Activated CD8-positive, alpha-beta memory T cell treated with anti-CD3 and anti-CD28 coated beads, Interleukin-2, amount 10 ng/mL, durations not matched to agents 7 days and 5 days (primary cell): ENCODE measurements at places on chromosomes 6 and 20.
A peak's percentile ranks its signal among the peaks of the same experiment; 100 is the strongest.

- DNase-seq = no peak
Measured at GRCh38 chr6:31368461-31368860, 11.5 kb upstream of the HLA-B start.

DNA sequence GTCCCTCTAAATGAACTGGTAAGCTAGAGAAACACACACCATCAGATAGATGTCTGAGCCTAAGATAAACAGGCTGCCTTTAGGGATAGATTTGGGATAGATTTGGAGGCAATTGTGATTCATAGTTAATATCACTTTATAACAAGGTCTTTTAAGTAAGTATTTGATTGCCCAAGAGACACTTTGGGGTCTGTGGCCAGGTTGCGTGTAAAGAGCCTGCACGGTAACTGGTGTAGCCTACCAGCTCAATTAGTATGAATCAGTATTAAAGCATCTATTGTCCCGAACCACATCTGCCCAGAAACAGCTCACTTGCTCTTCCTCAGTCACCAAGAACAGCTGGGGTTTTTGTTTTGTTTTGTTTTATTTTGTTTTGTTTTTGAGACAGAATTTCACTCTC lies 193.3 kb downstream of the SASH1 start:
- no peak for DNase-seq

DNA sequence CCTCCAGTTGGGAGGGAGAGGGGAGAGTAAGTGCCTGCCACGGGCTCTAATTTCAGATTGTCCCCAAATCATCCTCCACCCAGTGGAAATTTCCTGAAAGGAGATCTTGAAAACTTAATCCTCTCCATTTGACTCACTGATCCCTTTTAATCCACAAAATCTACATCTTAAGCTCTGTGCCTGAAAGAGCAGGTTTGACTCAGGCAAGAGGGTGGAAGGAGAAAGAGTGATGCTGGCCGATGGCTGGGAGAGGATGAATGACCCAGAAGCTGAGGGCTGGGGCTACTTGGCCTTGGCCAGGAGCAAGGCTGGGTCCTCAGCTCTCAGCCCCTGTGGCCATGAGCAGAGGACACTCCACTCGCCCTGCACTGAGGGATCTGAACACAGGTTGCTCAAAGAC lies 8.1 kb downstream of the BPIFA2 start:
- DNase-seq = no peak

GRCh38 chr6:152859225-152859624 lies 108.6 kb downstream of the VIP start:
- DNase-seq = no peak

- no peak for DNase-seq
Measured at GRCh38 chr6:90581146-90581545, 5.7 kb downstream of the MAP3K7 start.

GRCh38 chr6:111215131-111215530 lies 127.8 kb downstream of the SLC16A10 start:
- no peak for DNase-seq

DNA sequence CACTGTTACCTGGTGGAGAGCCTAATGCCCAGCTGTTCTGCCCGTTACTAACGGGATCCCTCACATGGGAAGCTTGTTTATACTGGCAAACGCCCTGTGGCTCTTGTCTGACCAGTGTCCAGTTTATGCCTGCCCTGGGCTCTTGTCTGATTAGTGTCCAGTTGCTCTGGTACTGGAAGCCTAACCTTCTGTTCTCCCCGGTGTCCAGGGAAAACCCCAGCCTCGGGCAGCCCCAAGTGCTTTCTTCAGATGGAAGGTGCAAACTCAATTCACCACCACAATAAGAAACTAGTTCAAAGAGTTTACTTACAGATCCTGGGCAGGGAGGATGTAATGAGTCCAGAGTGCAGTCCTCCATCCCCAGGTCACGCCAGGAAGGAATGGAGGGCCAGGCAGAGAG lies 148.4 kb downstream of the TBXT start:
- no peak for DNase-seq

GRCh38 chr6:160792708-160793107 lies 90.7 kb downstream of the PLG start:
- no peak for DNase-seq

DNA sequence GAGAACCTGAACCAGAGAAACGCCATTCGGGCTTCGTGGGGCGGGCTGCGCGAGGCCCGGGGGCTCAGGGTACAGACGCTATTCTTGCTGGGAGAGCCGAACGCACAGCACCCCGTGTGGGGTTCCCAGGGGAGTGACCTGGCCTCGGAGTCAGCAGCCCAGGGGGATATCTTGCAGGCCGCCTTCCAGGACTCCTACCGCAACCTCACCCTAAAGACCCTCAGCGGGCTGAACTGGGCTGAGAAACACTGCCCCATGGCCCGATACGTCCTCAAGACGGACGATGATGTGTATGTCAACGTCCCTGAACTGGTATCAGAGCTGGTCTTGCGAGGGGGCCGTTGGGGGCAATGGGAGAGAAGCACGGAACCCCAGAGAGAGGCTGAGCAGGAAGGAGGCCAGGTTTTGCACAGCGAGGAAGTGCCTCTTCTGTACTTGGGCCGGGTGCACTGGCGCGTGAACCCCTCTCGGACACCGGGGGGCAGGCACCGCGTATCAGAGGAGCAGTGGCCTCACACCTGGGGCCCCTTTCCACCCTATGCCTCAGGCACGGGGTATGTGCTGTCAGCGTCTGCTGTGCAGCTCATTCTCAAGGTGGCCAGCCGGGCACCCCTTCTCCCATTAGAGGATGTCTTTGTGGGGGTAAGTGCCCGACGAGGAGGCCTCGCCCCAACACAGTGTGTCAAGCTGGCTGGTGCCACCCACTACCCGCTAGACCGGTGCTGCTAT lies 904 bp downstream of the B3GALT4 start:
- DNase-seq = peak; percentile 73

DNA sequence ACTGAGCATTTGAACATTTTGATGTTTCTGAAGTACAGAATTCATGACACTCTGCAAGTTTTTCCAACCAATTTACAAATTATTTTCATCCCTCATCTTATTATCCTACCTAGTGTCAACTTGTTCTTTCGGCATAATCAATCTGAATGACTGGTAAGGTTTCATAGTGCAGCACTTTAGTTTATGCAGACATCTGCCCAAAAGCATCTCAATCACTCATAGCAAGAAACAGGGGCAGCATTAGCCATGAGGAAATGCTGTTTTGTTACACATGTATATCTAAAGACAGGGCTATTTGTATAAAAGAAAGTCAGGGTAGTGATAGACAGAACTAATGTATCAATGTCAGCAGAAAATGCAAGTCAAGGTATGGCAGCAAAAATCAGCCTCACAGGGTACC lies 378.1 kb upstream of the AGPAT4 start:
- DNase-seq = no peak

DNA sequence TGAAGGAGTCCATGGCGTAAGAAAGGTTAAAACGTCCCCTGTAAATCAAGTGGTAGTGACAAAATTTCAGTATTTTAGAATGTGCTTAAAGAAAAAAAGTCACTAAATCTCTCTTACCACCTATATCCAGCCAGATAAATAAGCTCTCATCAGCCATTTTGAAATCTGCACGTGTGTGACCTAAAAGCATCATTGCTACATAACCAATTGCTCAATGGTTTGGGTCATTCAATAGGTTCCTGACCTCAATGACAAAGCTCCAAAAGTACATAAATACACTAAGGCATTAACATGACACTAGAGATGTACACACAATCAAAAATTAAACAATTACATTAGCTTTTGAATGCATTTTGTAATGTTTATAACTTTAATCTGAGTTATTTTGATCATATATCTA lies 272.4 kb downstream of the GMDS start:
- no peak for DNase-seq

DNA sequence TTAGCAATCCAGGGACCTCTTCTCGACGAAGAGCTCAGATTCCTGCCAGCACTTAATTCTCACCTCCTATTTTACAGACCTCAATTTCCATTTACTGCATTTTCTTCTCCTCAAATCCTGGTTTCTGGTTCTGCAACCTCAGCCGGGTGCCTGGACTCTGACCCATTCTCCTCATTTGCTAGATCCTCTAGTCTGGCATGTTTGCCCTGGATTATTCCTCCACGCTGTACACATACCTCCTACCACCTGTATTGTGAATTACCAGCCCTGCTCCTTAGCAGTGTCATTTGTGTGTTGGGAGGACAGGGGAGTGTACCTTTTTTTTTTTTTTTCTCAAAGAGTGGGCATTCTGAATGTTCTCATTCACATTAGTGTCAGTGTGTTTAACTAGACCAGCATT lies 204.4 kb downstream of the ZMYND8 start:
- DNase-seq = no peak

DNA sequence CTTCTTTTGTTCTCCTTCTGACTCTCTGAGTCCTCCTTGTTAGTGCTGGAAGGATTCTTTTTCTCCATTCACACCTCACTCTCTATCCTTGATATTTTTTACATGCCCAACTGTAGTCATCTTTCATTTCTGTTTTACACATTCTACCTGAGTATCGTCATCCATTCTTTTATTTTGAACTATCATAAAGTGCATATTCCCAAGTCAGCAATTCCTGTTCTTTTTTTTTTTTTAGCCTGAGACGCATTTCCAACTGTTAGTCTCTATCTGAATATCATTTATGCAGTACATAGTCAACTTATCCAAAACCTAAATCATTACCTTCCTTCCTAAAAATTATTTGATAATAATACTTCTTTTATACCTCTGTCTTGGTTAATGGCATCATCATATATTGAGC lies 207.5 kb downstream of the NKAIN2 start:
- DNase-seq = no peak

- DNase-seq = no peak
Measured at GRCh38 chr6:40774932-40775331, 187.8 kb upstream of the LRFN2 start.

DNA sequence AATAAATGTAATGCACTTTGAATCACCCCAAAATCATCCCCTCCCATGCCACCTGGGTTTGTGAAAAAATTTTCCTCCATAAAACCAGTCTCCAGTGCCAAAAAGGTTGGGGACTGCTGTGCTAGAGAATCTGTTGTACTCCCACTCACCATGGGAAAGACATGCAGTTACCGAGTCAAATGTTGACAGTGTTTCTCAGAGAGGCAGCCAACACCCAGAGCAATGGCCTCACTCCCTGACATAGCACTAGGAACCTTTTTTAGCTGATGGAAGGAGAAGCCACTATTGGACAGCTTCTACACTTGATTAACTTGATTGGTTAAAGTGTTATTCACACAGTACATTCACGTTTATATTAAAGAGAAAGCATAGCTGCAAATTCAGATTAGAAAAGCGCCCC lies 59.8 kb upstream of the MANEA start:
- DNase-seq = no peak
